ENCODE measurements at places on chromosomes 6 and 20.

- no peak for DNase-seq
These were observed 46.2 kb downstream of the TRAF3IP2 start for GRCh38 chr6:111559188-111560097.

DNA sequence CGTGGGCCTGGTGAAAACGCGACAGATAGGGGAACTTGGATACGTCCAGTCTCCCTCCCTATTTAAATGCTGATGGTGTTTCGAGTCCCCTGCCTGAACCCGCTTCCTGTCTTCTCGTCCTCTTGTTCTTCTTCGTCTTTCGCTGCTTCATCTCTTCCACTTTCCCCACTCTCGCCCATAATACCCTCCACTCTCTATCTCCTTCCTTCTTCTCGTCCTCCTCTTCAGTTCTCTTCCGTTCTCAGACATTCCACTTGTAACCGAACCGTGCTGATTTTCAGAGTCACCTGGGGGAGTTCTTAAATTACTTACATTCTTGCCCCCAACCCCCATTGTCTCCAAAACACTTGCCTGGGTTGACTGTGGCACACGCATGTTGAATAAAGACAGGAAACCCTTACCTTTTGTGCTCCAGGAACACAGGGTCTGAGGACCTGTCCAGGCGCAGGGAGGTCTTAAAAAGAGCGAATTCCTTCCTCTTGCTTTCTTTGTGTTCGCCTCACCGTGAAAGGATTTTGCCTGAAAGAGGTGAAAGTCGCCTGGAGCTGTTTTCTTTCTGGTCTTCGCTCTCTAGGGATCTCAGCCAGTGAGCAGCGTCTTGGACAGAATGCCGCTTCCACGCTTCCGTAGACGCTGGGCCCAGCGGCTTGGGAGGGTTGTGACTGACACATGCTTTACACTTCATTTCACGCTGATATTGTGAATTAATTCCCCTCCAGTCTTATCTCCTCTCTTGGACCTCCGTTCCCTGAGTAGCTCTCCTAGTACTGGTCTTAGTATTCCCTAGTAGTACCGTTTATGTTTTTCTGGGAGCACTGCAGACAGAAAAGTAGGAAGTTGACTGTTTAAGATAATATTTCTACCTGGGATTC lies 184.0 kb downstream of the GPX5 start:
- no peak for DNase-seq

GRCh38 chr6:52016915-52017748 lies 70.3 kb downstream of the PKHD1 start:
- no peak for DNase-seq

- no peak for DNase-seq
These were observed 108.5 kb downstream of the DHX35 start for GRCh38 chr20:39070484-39071231.

DNA sequence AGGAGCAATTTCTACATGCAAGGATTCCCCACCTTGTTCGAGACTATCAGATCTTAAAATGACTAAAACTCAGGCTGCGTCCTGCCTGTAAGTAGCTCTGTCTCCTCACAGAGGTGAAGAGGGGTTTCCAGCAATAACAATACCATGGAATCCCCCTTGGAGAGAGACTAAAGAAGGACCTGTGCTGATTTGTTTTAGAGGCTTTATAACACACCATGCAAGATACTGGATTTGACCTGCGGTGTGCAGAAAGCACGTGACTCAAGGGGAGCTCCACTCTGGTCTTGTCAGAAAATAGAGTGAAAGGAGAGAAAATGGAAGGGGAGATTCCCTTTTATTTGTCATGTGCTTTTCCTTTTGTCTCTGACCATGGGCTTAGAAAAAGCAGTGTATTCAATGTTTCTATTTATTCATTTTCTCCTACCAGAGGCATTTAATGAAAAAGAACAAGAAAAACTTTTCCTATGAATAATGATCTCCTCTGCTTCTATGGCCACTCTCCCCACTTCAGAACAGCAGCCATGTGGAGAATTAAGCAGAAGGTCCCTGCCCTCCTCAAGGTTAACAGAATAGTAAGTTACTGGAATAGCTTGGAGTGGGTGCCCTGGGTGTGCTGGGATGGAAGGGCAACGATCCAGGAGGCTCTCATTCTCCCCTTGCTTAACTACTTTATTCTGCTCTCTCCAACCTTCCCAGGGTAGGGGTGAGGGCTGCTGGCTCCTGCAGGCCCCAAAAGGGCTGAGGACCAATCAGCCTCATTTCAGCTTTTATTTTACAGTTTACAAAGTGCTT lies 19.2 kb upstream of the MRPS10 start:
- no peak for DNase-seq

DNA sequence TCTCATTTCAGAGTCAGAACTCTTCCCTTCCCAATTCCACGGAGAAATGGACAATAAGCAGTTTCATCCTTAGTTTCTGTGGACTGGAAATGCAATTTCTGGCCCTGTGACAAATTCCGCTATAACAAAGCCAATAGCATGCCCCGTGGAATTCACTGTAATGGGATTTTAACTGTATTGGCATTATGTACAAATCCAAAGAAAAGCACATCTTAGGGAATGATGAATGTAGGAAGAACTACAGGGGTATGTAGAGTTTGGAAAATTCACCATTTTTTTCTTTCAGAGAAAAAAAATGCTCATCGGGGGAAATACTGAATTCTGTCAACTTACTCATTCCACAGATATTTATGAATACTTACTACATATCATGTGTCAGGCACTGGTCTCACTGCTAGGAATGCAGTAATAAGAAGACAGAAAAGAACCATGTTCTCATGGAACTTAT lies 43.5 kb downstream of the KIF6 start:
- peak; percentile 68 for DNase-seq

- no peak for DNase-seq
These were observed 114.6 kb upstream of the TAB2 start for GRCh38 chr6:149202952-149203351.

DNA sequence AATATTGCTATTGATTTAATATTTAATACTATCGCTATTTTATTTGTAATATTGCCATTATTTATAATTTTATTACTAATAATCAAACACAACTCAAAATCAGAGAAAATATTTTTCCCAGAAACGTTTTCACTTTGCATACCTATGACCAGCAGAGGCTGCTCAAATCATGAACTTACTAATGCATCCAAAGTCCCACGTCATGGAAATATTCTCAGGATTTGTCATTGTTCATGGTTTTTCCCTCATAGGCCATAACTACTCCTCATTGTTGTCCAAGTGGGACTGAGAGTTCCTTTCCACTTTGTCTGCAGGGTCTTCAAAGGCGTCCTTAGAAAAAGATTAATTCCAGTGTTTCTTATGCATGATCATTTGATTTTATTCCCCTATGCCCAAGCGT lies 344.8 kb downstream of the THBS2 start:
- no peak for DNase-seq

DNA sequence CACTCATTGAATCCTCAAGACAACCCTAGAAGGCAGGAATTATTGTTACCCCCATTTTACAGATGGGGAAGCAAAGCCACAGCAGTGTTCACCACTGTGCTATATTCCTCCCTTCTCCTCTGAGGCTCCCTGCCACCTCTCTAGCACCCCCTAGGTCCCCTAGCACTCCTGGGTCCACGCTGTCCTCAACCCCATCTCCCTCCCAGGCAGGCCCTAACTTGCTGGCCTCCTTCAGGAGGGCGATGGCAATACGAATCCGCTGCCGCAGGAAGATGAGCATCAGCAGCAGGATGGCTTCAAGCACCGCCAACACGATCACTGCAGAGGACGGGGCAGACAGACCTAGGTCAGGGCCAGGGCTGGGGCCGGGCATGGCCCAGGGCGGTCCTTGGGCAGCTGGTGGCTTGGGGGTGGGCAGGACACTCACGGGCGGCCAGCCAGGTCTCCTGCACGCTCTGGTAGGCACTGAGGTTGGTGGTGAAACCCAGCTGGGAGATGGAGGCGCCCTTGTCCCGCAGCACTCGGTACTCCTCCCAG lies 7.8 kb upstream of the NEU1 start:
- DNase-seq: no peak

GRCh38 chr20:38198238-38198861 lies 33.3 kb upstream of the TGM2 start:
- no peak for DNase-seq

DNA sequence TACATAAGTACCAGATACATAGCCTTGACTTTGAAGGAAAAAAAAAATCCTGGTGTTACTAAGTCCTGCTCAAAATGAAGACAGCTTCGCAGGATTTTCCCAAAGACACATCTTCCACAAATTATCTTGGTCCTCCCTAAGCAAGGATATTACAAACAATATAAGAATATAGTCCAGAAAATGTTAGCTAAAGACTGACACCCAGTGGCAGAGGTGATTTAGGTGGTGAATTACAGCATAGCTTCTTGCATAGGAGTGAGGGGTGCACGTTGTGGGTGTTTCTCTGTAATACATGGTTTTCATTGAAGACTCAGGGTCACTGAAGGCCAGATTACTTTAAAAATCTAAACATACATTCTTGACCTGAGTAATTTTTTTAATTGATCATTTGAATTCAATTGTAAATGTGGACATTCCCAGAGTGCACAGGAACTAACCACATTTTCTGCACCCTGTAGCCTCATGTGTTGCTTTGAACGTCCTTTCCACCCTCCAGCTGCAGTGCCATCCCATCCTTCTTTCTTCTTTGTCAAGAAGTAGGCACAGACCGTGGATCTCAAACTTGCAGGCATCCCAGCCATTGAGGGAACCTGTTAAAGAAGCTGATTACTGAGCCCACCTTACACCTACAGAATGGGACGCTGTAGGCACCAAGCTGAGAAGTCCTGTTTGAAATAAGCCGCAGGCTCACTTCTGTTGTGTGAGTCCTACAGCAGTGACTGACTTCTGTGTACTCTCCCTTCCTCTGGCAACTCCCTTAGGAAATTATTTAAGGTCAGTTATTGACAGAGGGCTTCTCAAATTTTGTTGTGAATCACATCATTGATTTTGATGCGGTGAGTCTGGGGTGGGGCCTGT lies 102.6 kb downstream of the PERP start:
- peak; percentile 41 for DNase-seq

DNA sequence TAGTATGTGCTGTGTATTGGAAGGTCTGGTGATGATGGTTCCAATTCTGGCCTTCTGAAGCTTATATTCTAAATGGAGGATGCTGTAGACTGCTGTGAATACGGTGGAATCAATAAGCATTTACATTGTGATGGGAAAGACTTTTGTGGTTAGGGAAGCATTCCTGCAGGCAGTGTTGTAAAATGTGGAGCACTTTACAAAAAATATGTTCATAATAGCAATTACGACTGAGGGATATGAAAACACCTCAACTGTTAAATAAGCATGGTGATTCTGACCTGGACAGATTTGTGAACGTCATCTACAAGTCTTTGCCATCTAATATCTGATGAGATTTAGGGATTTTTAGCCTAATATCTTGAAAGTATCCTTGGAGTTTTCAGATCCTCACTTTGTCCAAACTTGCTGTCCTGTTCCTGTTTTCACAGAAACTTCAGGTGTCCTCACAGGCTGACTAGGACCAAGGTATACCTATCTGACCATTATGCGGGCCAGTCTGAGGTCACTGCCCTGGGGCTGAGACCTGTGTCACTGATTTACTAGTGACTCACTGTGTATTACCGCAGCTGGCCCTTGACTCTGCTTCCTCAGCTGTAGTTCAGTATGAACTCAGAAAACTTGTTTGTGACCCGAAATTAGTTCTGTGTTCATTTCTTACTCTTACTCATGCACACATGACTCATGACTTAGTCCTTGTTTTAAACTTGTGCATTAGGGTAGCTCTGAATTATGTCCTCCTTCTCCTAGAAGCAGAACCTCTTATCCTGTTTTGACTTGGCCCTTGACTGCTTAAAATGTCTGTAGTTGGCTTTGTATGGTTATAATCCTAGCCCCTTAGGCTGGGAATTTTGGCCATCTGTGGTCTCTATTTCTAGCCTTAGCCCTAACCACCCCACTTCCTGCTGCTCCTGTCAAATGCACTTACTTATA lies 343.0 kb downstream of the CDKAL1 start:
- DNase-seq: no peak

DNA sequence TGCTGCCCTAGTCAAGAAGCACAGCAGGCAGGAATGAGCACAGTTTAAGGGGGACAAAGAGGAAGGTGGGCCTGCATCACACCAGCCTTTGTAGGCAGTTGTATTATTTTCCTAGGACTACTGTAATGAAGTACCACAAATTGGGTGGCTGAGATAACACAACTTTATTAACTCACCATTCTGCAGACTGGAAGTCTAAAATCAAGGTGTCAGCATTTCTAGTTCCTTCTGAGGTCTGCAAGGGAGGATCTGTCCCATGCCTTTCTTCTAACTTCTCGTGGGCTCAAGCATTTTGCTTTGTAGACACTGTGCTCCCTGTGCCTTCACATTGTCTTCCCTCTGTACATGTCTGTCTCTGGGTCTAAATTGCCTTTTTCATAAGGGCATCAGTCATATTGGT lies 488.5 kb upstream of the JARID2 start:
- DNase-seq: peak; percentile 32

DNA sequence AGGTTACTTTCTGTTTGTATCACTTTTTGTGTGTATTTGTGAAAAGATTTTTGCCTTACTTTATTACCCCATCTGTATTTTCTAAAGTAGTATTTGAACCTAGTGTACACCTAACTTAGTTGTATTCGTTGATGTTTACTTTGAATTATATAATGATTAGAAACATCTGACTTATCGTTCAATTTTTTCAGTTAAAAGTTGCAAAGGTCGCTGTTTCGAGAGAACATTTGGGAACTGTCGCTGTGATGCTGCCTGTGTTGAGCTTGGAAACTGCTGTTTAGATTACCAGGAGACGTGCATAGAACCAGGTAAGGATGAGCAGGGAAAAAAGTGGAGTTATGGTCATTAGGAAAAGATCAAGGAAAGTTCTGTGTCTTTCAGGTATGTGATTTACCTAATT lies 42.0 kb downstream of the ENPP1 start:
- no peak for DNase-seq

DNA sequence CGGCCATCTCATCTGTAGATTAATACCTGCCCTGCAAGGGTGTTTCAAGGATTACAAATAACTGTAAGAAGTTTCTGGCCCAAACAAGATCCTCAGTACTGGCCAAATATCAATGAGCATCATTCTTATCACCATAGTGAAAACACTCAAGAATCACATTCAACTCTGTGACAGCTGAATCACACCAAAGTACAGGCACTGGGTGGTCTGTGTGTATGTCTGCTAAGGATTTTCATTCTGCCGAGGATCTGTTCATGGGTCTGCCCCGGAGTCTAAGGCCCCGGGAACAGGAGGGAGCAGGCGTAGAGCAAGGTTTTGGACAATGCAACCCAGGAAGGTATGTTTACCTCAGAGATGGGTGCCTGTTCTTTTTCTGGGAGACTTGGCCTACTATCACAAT lies 110.5 kb downstream of the TRERF1 start:
- no peak for DNase-seq

DNA sequence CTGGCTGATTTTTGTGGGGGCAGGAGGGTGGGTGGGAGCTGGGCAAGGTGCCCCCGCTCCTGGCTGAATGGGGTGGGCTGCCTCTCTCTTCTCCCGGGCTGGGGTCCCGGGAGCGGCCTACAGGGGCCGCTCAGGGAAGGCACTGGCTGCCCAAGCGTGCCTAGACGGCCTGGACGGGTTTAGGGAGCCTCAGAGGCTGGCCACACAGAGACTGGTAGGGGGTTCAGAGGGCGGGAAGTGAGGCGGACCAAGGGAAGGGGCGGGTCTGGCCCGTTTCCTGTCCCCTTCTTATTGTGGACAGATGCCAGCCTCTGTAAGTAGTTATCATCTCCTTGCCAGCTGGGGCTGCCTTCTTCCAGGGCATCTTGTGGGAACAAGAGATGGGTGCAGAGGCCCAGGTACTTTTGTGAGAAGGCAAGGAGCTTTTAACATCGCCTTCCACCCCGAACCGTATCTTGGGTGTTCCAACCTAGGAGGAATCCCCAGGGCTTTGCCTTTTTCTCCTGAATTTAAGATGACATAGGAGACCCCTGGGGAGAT lies 437 bp downstream of the CD40 start:
- DNase-seq: peak; percentile 19

Measured in pons (tissue), 1 donor.